ENCODE measurements at places on chromosomes 5 and 9. TPM values are rescaled to one million over a fixed set of nuclear protein-coding genes. Genes with fewer than 3 reads are reported as not detected.

Gene PCDHGA1
- total RNA-seq, result not detected

DNA sequence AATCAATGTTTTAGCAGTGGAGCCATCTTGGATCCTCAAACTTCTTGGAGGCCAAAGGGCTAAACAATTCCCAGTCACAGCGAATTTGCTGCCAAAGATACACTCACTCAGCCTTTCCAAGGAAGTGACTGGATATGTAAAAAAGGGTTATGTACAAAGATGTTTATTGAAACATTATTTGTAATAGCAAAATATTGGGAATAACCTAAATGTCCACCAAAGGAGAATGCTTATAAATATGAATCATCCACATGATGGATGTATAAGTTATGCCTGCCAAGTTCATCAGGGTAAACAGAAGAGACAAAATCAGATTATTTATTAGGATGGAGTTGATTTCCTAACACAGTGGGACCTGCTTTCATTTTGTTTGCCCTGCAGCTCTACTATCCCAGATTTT is 145.2 kb upstream of the ABCA1 start:
- no peak overlapping the region for H3K4me3 ChIP-seq
- no peaks in the 10 kb centered on the region for H3K27me3 ChIP-seq
- H3K4me1 ChIP-seq, result no peaks in the 10 kb centered on the region
- no peak for DNase-seq

DNA sequence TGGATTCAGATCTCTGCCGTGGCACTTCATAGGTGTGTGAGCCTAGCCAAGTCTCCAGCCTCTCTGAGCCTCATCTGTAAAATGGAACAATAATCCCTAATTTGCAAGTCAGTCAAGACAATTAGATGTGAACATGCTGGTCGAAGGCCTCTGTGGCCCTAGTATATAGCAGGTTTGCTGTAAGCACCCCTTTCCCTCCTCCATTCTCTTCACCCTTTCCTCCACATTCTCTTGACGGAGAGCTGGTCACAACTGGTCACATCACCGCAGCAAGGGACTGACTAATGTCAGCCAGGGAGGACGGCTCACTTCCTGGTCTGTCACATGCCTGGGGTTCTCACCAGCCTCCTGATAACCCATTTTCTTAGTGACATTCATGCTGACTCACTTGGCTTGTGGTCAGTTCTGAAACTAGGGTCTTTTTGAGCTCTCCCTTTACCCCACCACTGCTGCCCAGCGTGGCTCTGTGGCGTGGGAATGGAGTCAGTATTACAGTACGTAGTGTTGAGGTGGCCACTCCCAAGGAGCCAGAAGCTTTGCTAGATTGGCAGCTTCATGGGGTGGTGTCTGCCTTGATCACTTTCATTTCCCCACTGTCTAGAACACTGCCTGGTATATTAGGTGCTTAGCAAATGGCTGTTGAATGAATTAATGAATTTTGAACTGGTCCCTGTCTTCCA is 47.8 kb downstream of the ERGIC1 start:
- DNase-seq, result peak; percentile 58
- no peak overlapping the region for H3K4me3 ChIP-seq
- H3K4me1 ChIP-seq, result peaks cover 76% of the 10 kb centered on the region
- H3K36me3 ChIP-seq, result no peaks in the 10 kb centered on the region
- H3K27ac ChIP-seq, result peak overlapping the region; percentile 98

DNA sequence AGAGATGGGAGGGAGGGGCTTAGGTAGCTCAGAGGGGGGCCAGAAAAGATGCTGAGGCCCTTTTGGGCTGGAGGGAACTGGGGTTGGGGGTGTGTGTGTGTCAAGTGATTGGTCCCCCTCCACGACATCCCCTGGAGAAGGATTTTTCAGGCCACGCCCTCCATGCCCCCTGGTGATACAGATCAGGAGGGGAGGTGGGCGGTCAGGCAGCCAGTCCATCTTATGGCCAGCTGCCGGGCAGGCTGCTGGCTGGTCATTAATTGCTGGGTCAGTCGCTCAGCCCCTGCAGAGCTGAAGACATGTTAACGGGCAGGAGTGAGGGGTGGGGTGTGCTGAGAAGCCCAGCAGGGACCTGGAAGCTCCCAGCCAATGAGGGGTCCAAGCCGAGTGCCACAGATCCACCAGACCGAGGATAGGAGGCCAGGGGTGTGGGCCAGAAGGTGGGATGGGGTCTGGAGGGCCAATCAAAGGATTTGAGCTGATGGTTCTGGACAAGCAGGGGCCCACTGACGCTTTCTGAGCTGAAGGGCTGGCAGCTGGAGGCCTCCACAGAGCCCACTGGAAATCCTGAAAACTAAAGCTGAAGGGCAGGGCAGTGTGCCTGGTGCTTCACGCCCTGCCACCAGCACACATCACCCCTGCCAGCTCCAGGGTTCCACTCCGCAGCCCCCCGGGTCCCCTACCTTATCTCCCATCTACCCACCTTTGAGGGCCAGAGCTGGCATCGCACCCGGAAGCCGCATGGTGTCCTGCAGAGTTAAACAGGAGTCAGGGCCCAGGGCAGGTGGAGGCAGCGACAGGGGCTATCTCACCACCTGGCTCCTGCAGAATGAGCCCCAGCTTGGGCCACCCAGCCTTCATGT is 19.1 kb downstream of the PDGFRB start:
- no peak overlapping the region for H3K4me3 ChIP-seq
- H3K27ac ChIP-seq, result peak overlapping the region; percentile 85
- no peak for DNase-seq
- H3K4me1 ChIP-seq, result peaks cover 41% of the 10 kb centered on the region

All from stomach (tissue), 19 donors.